ENCODE measurements at places on chromosomes 3 and 15.

- no peak for DNase-seq
Measured at GRCh38 chr3:109440353-109440752, 103.0 kb upstream of the DPPA4 start.

DNA sequence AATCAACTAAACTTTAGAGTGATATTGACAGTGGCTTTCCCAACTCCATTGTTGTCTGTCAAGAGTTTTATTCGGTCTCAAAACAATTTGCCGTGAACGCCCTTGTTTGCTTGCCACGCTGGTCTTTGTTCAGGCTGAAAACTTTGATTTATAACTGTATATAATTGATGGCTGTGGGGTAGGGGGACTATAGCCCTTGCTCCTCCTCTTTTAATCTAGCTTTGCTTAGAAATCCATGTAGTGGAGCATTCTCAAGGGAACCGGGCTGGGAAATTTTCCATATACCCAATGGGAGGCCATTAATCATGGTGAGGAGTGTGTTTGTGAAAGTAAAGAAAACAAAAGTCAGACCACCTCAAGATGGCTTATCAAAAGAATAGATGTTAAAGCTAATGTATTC, 339.8 kb upstream of the RARB start:
- no peak for DNase-seq

DNA sequence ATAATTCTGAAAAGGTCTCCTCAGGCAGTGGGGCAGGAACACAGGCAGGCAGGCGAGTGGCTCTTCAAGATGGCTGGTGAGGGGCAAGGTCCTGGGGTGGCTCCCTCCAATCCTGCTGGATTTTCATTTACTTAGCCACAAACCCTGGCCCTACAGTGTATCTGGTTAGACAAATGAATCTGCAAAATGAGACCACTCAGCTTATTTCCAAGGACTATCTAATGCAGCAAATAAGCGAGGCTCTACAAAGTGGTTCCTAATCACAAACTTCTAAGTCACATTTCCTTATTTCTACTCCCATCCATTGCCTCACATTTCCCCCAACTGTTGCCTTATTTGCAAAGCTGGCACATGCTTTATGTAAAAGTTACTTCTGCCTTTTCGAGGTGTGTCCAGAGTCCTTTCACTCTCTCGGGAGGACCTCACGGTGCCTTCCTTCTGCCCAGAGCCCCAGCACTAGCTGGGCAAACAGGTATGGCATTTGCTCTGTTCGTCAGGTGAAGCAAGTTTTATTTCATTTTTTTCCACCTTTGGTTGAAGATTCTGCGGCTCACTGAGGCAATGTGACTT, 40.5 kb downstream of the CCDC12 start:
- no peak for DNase-seq

DNA sequence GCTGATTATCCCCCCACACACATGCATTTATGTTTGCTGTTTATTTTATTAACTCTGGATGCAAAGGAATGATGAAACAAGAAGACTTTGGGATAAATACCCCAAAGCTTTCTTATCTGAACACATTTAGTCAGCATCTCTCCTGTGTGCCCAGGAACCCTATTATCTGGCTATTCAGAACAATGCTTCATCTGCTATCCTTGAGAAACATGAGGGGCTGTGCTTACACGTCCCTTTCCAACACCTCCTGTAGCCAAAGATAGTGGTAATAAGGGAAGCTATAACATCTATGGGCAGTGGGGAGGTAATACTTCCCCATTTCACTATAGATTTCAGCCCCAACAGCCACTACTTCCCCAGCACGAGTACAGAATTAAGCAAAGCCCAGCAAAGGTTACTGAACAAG, 94.7 kb downstream of the SSR3 start:
- DNase-seq: no peak

- DNase-seq: no peak
Measured at GRCh38 chr3:12953201-12953995, 112.0 kb upstream of the RPL32 start.

- DNase-seq: no peak
Measured at GRCh38 chr3:115693868-115694267, 70.6 kb downstream of the GAP43 start.

DNA sequence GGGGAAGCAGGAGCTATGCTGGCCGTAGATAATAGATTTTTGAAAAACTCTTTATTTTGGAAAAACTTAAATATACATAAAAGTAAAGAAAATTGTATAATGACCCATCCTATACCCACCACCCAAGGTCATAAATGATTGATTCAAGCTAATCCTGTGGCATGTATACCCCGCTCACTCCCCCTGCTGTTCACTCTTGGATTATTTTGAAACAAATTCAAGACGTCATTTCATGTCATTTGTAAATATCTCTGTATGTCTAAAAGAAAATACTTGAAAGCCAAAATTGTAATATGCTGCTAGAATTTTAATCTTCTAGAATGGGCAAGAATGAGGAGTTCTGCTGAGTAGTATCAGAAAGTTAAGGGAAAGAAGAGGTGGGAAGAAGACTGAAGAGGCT, 241.7 kb downstream of the FEZF2 start:
- no peak for DNase-seq

DNA sequence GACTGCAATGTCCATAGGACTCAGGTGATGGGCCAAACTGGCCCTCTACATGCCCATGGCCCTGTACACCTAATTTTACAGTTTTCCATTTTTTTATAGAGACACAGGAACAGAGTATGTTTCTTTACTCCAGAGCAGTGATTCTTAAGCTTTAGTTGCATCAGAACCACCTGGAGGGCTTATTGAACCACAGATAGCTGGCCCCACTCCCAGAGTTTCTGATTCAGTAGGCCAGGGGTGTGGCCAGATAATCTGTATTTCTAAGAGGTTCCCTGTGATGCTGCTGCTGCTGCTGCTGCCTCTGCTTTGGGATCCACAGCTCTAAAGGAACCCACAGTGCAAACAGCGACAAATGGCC, 5.1 kb downstream of the RBP1 start:
- no peak for DNase-seq

GRCh38 chr3:50322386-50323091, at the start of gene HYAL2:
TSS of gene HYAL2 (minus strand) at chr3:50322745. CDS start at chr3:50320489, 2,256 bp downstream.
- no peak for DNase-seq

- DNase-seq: no peak
Measured at GRCh38 chr3:152323834-152324233, 55.1 kb downstream of the MBNL1 start.

DNA sequence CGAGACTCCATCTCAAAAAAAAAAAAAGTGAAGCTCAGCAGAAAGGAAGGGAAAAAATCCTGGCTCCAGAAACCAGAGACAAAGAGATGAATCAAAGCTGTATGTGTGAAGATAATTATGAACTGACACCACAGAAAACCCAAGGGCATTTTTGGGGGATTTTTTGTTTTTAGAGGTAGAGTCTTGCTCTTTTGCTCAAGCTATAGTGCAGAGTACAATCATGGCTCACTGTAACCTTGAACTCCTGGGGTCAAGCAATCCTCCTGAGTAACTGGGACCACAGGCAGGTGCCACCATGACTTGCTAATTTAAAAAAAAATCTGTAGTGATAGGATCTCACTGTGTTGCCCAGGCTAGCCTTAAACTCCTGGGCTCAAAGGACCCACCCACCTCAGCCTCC, 22.8 kb downstream of the HCLS1 start:
- DNase-seq: no peak

DNA sequence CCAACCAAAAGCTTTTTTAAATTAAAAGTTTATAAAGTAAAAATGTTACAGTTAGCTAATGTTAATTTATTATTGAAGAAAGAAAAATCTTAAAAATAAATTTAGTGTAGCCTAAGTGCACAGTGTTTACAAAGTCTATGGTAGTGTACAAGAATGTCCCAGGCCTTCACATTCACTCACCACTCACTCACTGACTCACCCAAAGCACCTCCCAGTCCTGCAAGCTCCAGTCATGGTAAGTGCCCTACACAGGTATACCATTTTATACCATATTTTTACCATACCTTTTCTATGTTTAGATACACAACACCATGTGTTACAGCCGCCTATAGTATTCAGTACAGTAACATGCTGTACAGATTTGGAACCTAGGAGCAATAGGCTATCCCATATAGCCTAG, 29.1 kb downstream of the SSR3 start:
- DNase-seq: no peak

DNA sequence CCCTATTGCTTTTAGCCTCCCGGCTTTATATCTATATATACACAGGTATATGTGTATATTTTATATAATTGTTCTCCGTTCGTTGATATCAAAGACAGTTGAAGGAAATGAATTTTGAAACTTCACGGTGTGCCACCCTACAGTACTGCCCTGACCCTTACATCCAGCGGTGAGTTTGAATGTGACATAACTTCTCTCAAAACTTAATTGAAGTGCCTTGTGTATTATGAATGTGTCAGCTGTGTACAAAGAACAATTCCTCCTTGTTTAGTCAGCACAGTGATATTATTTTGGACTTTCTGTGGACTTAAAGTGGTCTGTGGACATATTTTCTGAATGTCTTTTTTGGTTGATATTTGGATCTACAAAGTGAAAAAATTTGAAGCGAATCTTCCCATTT, 220 bp downstream of the TP63 start:
- DNase-seq: no peak

Data from GM19239 (cell line).